ENCODE measurements at places on chromosomes 6 and 20. TPM values are rescaled to one million over a fixed set of nuclear protein-coding genes. Genes with fewer than 3 reads are reported as not detected.

LIN28B gene
- total RNA-seq: 0.29 TPM

SOX18 gene
- 0.12 TPM for total RNA-seq

SLC32A1 gene
- not detected for total RNA-seq

DNA sequence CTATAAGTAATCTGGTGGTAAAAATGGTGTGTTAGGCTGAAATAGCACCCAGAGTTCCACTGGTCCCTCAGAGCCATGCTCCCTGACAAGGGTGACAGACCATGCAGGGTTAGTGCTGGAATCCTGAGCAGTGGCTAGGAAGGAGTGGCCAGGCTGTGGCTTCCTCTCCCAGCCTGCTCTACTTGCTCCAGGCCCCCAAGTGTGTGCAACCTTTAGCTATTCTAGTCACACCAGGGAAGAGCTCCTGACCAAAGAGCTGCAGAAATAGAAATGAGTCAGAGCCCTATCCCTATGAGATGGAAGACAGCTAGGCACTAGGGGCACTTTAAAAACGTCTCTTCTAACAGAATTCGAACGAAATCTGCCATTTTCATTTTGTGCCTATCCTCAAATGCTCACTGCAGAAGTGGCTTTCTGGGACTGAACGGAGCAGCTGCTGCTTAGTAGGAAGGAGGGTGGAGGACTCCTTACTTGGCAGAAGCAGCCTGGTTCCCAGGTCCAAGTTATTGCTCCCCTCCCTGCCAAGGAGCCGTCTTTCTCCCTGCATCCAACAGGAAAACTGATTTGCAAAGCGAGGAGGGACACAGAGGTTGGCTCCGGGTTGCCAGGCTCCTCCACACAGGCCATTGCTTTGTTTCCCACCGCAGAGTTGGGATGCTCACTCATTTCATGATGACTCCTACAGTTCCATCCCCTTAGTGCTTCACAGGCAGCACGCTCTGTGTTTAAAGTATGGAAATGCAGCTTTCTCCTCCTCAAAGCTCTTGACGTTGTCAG is 754.5 kb downstream of the C6orf118 start:
- no peak for DNase-seq

- DNase-seq: no peak
These were observed 182.3 kb downstream of the DTNBP1 start for GRCh38 chr6:15480525-15480924.

DNA sequence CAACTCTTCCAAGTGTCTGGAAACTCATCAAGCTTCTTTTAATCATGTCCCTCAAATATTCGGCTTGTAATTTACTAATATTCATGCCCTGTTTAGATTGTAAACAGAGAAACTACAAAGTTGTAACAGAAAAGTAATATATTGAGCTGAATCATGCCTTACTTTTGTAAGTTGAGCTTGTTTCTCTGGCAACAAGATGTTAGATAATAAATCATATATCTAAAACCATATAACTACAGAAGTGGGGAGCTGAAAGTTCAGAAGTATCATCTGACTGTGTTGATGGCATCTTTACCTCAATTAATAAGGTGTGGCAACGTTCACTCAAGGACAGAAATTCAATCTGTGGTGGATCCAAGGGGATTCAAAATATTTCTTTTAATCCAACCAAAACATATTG is 263.9 kb downstream of the PLCB1 start:
- no peak for DNase-seq

GRCh38 chr6:43923376-43924221 is 153.6 kb downstream of the VEGFA start:
- DNase-seq: peak; percentile 87

All from RPMI7951 (cell line).